ENCODE measurements at places on chromosomes 1 and 21.

DNA sequence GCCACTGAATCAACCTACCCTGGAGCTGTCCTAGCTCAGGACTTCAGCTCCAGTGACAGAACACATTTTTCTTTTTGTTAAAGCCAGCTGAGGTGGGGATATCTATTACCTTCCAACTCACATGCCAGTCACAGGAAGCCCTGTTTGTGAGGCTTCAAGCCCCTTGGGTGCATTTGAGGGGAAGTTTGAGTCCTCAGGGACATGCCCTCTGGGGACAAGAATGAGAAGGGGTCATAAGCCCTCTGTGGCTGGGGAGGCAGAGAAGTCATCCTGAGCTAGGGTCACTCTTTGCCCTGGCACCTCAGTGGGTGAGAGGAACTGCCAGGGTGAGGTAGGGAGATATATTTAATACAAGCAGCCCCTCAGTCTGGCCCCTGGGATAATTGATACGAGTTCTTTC lies 33.5 kb upstream of the CLDN14 start:
- DNase-seq: no peak

GRCh38 chr1:240784776-240785175 lies 172.8 kb upstream of the GREM2 start:
- no peak for DNase-seq

- no peak for DNase-seq
Observed at GRCh38 chr1:151235235-151235634, 19.3 kb upstream of the PSMD4 start.

GRCh38 chr1:30200161-30200560 lies 523.2 kb downstream of the MATN1 start:
- DNase-seq: no peak

DNA sequence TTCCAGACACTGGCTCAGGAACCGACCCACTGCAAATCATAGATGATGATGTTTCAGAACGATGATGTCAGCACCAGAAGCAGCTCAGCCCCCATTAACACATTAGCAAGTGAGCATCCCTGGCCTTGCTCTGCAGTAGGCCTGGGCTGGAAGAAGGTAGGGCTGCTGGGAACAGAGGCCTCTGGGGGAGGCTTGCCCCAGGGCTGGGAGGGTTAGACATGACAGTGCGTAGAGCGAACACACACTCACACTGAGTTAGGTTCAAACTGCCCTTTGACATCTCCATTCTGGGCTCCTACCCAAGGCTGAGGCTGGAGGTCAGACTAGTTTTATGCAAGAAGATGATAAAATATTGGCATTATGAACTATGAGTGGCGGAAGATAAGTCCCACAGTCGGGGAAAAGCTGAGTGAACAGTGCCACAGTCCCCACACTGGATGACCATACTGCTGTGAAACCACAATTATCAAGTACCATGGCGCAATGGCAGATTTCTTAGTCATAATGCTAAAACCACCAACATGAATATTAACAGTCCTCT lies 91.1 kb downstream of the DMRTB1 start:
- no peak for DNase-seq

DNA sequence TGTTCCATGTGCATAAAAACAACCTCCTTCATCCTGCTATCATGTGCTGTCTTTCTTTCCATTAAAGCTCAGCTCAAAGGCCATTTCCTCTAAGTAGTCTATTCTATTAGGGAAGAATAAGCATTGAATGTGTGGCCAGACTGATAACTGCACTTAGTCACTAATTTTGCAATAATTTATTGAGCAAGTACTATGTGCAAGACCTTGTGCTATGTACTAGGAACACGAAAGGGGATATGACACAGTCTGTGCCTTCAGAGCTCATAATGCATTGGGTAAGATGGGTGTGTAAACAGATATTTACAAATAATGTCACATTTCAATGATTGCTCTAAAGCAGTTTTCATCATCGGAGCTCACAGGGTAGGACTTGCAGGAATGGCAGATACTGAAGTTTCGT lies 54.2 kb downstream of the NMNAT2 start:
- DNase-seq: no peak

DNA sequence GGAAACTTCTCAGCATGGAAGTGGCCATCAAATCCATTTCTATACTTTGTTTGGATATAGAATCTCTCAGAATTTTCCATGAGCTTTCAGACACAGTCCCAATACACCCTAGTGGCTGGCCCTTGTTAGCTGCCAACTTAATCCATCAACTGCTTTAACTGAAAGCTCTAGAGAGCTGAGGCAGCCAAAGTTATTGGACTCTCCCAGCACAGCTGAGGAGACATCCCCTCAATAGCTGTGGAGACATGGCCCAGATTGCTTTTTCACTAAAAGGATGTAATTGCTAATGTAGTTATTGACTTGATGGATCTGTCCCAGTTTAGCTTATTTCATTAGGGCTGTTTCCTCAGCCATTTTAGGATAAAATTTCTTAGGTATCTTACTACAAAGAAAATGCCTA lies 94.8 kb upstream of the PRMT6 start:
- no peak for DNase-seq

DNA sequence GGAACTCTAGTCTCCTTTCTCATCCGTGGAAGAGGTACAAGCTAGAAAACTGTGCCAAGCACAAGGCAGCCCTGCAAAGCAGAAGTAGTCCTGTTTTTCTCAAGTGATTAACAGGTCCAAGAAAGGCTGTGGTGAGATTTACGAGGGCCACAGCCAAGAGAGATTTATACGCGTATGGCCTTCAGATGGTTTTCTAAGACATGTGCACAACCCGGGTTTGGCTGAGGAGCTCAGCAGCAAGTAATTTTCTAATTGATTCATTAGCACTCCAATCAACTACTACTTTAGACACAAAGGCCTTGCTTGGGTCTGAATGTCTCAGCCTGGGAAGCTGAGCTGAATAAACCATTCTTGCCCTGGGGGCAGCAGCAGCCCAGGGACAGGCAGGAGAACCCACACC lies 55.8 kb downstream of the SSBP3 start:
- no peak for DNase-seq

DNA sequence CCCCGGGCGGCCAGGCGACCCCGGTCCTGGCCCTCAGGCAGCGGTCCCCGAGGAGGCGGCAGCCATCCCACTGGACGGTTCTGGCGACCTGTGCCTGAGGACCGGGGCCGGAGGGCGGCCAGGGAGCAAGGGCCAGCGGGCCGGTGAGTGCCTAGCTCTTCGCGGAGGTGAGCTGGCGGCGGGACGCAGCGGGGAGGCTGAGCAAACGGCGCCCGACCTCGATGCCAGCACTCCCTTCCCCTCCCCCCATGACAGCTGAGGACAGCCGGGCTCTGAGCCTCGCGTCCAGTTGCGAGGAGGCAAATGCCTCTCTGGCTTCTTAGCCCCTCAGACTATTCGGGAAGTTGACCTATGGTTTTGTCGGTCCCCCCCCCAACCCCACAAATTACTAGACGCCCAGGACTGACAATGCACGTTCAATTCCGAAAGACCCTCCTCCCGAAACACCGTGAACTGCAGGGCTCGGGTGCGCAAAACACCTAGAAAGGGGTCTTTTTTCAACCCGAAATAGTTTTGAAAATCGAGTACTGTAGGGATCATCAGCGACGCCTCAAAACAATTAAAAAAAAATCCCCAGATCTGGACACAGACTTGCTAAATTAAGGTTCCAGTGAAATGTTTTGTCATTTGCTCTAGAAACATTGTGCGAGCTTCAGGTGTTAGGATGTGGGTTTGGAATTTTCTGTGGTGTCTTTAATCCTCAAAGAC lies 8.3 kb downstream of the CDKN2C start:
- no peak for DNase-seq
